Activated CD8-positive, alpha-beta T cell treated with anti-CD3 and anti-CD28 coated beads for 36 hours (primary cell): ENCODE measurements at places on chromosomes 1 and 21.

- no peak for DNase-seq
Measured at GRCh38 chr1:37860346-37860666, 914 bp upstream of the MTF1 start.

DNA sequence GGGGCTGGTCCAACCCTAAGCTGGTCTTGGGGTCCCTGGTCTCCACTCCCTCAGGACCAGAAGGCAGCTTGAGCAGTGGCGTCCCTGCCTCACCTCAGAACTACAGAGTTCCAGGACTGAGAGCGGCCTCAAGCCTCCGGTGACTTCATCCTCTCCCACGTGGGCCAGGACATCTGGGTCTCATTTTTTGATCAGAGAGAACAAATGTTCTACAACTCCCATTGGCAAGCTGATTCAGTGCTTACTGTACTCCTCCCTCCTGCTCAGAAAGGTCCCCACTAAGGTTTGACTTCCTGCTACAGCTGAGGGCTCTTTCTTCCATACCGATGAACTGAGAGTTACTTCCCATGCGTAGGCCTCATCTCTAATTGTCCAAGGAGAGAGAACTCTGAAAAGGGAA lies 78.5 kb downstream of the PLXNA2 start:
- no peak for DNase-seq

GRCh38 chr1:248596615-248597014 lies 885 bp downstream of the OR2T10 start:
- DNase-seq = no peak

DNA sequence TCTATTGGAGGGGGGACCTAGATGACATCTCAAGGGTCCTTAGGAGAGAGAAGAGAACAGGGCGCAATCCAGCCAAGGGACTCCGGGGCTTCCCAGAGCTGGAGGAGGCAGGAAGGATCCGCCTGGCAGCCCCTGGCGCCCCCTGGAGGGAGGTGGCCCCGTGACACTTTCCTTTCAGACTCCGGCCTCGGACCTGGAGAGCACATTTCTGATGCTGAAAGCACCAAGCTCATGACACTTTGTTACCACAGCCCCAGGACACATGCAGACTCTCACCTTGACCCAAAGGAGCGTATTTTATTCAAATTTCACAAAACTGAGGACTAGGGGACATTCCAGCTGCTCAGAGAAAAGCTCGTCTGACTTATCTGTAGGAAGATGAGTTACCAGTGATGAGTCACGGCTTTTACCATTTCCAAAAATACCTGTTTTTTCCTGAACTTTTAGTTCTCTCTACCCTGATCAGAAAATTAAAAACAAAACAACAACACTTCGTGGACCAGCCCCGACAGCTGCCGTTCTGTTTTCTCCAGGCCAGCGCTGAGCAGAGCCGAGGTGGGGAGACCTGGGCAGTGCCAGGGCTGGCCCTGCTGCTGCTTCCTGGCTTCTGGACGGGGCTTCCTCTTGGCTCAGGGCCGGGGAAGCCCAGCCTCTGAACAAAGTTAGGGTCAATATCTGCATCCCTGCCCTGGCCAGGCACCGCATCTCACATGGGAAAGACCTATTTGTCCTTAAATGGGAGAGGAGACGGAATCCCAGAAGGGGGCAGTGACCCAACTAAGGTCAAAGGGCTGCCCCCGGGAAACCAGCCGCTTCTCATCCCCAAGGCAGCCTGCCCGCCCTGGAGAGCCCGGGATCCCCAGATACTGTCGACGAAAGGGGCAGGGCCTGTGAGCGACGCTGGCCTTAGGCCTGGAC lies 21.6 kb upstream of the POFUT2 start:
- peak; percentile 65 for DNase-seq

DNA sequence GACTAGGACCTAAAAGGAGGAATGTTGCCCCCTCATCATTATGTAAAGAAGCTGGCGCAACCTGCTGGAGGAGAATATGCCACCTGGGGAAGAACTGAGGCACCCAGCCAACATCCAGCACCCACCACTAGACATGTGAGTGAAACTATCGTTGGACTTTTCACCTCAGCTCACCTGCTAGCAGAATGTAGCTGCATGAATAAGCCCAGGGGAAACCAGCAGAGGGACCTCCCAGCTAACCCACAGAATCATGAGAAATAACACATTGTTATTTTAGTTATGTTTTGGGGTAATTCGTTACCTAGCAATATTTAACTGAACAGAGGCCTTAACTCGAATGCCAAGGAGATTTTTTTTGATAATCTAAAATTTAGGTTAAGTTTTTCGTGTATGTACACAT lies 542.5 kb upstream of the DAB1 start:
- no peak for DNase-seq

- no peak for DNase-seq
Measured at GRCh38 chr1:228177721-228178710, 12.4 kb downstream of the IBA57 start.

- DNase-seq = no peak
Measured at GRCh38 chr1:234836045-234836681, 226.2 kb upstream of the IRF2BP2 start.

- no peak for DNase-seq
Measured at GRCh38 chr1:30329802-30330557, 393.4 kb downstream of the MATN1 start.

GRCh38 chr1:27179379-27179778 lies 24.5 kb upstream of the SLC9A1 start:
- DNase-seq = no peak
